ENCODE measurements at places on chromosomes 5 and 9. TPM values are rescaled to one million over a fixed set of nuclear protein-coding genes. Genes with fewer than 3 reads are reported as not detected.

PCDHGB5 gene
- total RNA-seq: 8.0 TPM

SPATA31A3 gene
- not detected for total RNA-seq

FAM219A gene
- 4.6 TPM for total RNA-seq

ARL14EPL gene
- not detected for total RNA-seq

TSPAN17 gene
- 16.6 TPM for total RNA-seq

ACTBL2 gene
- 5.8 TPM for total RNA-seq

ACOT12 gene
- 0.10 TPM for total RNA-seq

PLPPR1 gene
- 1.5 TPM for total RNA-seq

TNFSF15 gene
- 0.59 TPM for total RNA-seq

PLCXD3 gene
- total RNA-seq: 0.10 TPM

SYNPO gene
- total RNA-seq: 3.9 TPM

SHROOM1 gene
- 1.2 TPM for total RNA-seq

CDC23 gene
- total RNA-seq: 37.0 TPM

TNPO1 gene
- 88.0 TPM for total RNA-seq

MYMK gene
- 0.89 TPM for total RNA-seq

CDH9 gene
- not detected for total RNA-seq

TMEM252 gene
- not detected for total RNA-seq

PCDHAC1 gene
- 0.69 TPM for total RNA-seq

CDX1 gene
- 0.49 TPM for total RNA-seq

FCN2 gene
- 0.39 TPM for total RNA-seq

LRRC19 gene
- total RNA-seq: not detected

LCP2 gene
- total RNA-seq: 10.2 TPM

C5orf47 gene
- not detected for total RNA-seq

MAMDC2 gene
- 11.8 TPM for total RNA-seq

PGM5 gene
- 13.8 TPM for total RNA-seq

TUSC1 gene
- total RNA-seq: 10.2 TPM

CCIN gene
- 0.89 TPM for total RNA-seq

CDKN2A gene
- 0.30 TPM for total RNA-seq

PPP2R2B gene
- 2.2 TPM for total RNA-seq

ABCA1 gene
- total RNA-seq: 61.2 TPM

SAPCD2 gene
- 5.8 TPM for total RNA-seq

THBS4 gene
- total RNA-seq: 12.3 TPM

FOXD4L5 gene
- 0.10 TPM for total RNA-seq

ATP10B gene
- 8.2 TPM for total RNA-seq

MED10 gene
- 15.2 TPM for total RNA-seq

IL4 gene
- total RNA-seq: not detected
